ENCODE measurements at places on chromosomes 12 and 14.

DNA sequence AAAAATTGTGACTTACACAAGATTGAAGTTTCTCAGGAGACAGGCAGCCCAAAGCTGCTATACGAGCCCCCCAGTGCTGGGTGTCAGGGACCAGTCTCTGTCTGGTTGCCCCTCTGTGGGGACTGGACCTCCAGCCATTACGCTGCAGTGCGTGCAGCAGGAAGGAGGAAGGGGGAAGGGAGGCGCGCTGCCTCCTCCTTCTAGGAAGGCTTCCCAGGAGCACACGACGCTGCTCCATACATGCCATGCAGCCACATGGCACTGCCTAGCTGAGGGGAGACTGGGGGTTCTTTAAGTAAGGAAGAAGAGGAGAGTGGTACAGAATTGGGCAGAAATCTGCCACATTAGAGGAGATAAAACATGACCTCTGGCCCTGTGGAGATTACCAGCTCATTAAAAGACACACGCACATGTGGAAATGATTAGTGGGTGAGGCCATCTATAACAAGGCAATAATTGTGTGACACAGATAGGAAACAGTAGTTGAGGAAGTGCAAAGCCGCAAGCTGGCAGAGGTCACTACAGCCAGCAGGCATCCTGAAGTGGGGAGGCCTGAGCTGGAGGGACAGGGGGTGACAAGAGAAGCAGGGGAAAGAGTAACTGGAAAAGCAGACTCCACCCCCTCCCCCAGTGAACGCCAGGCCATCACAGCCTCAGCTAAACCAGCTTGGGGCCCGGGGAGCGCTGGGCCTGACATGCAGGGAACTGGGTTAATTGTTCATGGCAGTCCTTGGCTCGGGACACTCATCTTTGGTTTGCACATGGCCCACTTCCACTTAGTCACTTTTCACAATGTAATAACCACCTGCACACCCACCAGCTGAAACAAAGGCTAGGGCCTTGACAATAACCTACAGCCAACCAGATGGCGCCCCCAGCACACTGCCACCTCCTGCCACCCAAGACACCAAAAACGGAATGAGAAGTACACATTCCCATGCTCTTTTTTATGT lies 39.6 kb downstream of the CCDC88C start:
- DNase-seq: peak; percentile 71

DNA sequence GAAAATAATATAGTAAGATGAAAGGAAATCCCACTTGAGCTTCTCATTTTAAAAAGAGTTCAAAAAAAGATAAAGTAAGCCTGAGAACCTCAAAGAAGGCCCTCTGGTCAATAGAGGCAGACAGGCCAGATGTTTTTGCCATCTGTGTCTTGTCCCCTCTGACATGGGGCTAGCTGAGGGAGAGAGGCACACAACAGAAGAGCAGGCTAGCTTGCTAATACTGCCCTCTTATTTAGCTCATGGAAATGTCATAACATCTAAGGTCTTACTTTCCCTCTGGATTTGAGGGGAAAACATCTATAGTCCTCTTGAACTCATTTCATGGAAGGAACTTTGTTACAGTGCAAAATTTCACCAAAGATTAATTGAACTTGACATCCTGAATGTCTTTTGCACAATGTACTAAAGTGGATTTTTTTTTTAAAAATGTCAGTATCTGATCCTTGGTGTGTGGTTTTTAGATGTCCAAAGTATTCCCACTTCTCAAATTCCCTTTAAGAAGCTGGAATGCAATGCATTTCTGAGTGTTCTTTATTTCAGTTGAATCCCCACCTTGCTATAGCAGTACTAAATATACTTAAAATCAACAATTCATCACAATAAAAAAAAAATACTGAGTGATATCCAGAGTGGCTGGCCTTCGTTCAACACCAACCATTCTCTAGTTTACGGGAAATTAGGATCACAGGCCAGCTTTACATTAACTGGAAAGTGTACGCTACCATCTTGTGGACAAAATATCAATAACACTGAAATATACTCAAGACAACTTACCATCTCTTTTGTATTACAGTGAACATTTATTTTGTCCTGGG lies 176.7 kb downstream of the PAH start:
- DNase-seq: no peak

DNA sequence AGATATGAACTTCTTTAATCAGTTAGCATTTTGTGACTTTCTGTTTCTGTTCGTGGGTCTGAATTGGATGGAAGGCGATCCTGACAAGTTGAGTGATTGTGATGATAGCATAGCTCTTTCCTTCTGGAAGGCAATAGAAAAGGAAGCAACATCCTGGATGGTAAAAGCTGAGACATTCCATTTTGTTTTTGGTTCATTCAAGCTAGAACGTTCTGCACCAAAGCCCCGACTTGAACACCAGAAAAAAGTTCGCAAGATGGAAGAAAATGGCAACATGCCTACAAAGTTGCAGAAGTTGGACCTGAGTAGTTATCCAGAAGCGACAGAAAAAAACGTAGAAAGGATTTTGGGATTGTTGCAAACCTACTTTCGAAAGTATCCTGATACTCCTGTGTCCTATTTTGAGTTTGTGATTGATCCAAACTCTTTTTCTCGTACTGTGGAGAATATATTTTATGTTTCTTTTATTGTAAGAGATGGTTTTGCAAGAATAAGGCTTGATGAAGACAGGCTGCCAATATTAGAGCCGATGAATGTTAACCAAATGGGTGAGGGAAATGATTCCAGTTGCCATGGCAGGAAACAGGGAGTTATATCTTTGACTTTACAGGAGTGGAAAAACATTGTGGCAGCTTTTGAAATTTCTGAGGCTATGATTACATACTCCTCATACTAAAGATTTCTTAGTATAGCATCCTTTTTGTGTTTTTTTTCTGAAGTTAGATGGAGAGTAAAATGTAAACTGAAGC lies 896 bp downstream of the EID3 start:
- no peak for DNase-seq

DNA sequence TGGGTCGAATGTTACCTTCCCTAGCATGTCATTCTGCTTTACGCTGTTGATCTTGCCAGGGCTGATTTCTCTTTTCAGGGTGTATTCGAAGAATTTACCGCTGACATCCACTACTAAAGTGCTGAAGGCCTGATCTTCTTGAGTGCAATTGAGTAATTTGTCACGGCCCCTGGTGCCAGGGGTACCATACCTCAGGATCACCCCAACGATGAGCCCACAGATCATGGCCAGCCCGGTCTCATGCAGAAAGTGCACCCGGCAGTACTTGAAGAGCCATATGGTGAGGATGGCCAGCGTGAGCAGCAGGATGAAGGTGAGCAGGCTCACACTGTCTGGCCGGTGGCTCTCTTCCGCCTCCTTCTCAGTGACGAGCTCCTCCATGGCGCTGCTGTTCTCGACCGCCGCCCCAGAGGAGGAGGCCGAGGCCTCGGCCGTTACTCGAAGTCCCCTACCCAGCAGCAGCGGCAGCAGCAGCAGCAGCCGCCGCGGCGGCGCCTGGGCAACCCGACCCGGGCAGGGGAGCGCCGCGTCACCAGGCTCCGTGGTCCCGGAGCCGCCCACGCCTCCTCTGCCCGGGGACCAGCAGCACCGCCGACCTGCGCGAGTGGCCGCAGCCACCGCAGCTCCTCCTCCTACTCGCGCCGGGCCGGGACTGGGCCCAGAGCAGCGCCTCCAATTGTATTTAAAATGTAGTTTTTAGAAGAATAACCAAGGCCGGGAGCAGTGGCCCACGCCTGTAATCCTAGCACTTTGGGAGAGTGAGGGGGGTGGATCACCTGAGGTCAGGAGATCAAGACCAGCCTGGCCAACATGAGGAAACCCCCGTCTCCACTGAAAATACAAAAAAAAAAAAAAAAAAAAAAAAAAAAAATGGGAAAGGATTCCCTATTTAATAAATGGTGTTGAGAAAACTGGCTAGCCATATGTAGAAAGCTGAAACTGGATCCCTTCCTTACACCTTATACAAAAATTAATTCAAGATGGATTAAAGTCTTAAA lies 58.5 kb upstream of the TMPO start:
- DNase-seq: peak; percentile 52

DNA sequence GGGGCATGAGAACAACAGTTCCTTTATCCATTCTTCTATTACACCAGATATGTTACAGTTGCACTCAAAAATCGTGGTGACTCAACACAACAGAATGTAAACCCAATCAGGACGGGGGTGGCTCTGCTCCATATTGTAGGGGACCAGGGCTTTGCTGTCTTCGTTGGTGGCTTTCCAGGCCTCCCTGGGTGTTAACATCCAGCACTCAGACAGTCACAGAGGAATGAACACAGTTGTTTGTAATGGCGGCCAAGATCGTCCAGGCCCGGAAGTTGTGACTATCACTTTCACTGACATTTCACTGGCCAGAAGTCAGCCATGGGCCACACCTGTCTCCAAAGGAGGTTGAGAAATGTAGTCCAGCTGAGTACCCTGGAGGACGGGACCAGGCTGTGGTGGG lies 204.1 kb downstream of the CACNA1C start:
- DNase-seq: no peak

DNA sequence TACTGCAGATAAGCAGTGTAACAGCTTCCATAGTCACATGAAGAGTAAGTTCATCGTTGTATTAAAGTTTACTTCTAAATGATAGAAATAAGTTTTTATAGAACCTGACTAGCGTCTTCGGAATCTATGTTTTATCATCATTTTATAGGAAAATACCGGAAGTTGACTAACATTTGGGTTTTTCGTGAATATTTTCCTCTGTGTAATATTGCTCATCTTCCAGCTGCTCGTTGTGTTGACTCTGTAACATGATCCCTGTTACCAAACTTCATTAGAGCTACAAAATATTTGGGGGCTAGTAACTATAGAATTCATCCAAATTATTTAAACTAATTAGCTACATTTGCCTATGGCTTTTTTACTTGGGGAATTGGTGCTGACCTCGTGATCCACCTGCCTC lies 37.2 kb downstream of the DDX51 start:
- DNase-seq: no peak

GRCh38 chr12:117298648-117299225 lies 62.7 kb downstream of the NOS1 start:
- DNase-seq: no peak

DNA sequence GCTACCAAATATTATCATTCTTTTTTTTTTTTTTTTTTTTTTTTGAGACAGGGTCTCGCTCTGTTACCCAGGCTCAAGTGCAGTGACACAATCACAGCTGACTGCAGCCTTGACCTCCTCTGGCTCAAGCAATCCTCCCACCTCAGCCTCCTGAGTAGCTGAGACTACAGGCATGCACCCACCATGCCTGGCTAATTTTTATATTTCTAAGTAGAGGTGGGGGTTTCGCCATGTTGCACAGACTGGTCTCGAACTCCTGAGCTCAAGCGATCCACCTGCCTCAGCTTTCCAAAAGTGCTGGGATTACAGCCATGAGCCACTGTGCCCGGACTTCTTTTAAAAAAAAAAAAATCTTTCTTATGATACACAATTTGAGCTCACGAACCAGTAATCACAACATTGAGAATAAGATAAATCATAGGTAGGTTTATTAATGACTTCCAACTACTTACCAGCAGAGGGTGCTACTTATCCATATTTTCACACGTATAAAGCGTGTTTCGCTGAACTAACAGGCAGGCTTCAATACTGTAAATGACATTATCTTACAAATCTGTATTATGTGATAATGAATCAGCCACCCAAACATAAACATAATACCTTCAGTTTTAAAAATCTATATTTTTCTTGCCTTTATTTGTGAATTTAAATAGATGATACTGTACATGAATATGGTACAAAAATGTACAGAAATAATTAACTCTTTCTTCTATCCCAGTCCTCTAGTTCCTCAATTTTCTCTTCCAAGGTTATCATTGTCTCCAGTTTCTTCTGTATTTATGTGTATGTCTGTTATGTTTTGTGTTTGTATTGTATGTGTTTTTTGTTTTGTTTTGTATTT lies 42.5 kb upstream of the BCAT1 start:
- DNase-seq: no peak

DNA sequence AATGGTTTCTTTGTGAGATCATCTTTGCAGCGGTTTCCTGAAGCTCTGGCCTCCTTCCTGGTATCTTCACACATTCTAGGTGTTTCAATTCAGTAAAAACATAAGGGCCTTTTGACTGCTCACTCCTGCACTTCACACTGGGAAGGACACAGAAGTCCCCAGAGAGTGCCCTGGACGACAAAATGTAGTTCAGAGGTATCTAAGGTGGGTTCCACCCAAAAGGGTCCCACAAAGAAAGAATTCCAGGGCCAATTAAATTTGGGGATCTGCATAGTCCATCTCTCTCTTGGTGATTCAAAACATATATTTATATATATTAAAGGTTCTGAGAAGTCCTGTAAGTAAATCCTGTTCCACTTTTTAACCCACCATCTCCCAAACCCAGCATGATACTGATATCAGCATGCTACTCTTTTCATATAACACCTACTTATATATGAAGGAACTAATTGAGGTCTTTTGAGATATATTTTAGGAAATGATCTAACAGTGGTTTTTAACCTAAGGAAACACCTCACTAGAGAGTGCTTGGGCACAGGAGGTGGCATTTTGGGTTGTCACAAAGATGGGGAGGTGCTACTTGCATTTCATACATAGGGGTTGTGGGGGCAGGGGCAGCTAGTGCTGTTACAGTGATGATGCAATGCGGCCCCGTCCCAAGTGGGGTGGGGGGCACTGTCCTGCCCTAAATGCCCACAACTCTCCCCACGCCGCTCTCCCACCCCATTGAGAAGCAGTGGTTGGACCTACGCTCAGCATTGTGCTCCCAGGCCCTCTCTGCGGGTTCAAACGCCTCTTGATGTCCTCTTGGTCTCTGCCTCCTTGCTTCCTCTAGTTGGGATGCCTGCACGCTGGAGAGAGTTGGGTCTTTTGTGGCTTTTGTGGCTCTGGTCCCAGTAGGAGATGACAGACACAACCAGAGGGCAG lies 109.4 kb downstream of the ARF6 start:
- DNase-seq: peak; percentile 79

DNA sequence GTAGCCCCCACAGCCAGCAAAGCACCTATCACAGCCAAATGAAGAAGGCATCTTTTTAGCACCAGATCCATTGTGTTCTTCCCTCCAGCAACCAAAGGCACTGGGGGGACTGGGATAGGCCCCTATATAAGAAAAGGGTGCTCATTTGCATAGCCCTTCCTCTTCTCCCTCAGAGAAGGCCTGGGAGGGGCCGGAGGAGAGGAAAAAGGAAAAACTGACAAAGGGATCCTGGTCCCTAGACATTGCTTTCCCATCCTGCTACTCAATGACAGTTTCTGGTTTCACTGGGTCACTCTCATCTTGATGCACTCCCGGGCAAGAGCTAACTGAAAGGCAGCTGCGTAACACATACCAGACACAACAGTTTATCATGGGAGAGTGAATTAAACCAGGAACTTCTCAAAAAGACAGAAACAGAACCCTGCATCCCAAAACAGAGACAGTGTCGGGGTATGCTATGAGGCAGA lies at the start of gene PMEL:
Gene PMEL (minus strand): TSS at position 102 of the 467 bp plus-strand sequence. CDS start 31 bp downstream, at position 71.
- no peak for DNase-seq
